ENCODE measurements at places on chromosomes 1 and 21.

- H3K4me1 ChIP-seq = no peaks in the 10 kb centered on the region
- no peaks in the 10 kb centered on the region for H3K36me3 ChIP-seq
- no peak for DNase-seq
- H3K27ac ChIP-seq = no peak overlapping the region
- no peaks in the 10 kb centered on the region for H3K27me3 ChIP-seq
- no peak overlapping the region for H3K4me3 ChIP-seq
These were observed 635.9 kb downstream of the SMYD3 start for GRCh38 chr1:245871191-245871590.

GRCh38 chr1:188888386-188888785 is 1589.3 kb downstream of the BRINP3 start:
- H3K36me3 ChIP-seq = no peaks in the 10 kb centered on the region
- no peaks in the 10 kb centered on the region for H3K27me3 ChIP-seq
- no peak for DNase-seq
- H3K4me3 ChIP-seq = no peak overlapping the region
- H3K4me1 ChIP-seq = no peaks in the 10 kb centered on the region

GRCh38 chr1:85202092-85202863 is 1.5 kb upstream of the SYDE2 start:
- H3K4me3 ChIP-seq = peak overlapping the region; percentile 68
- H3K36me3 ChIP-seq = no peaks in the 10 kb centered on the region
- DNase-seq = no peak
- peaks cover 3% of the 10 kb centered on the region for H3K4me1 ChIP-seq

- H3K4me1 ChIP-seq = no peaks in the 10 kb centered on the region
- no peak overlapping the region for H3K4me3 ChIP-seq
- no peaks in the 10 kb centered on the region for H3K27me3 ChIP-seq
- no peak overlapping the region for H3K27ac ChIP-seq
- DNase-seq = no peak
These were observed 37.3 kb downstream of the C1orf21 start for GRCh38 chr1:184424157-184424556.

Data from T-cell (primary cell).